NCI-H187 treated with DMSO at 0.1 percent for 48 hours (cell line): ENCODE measurements at places on chromosomes 2 and 18.

DNA sequence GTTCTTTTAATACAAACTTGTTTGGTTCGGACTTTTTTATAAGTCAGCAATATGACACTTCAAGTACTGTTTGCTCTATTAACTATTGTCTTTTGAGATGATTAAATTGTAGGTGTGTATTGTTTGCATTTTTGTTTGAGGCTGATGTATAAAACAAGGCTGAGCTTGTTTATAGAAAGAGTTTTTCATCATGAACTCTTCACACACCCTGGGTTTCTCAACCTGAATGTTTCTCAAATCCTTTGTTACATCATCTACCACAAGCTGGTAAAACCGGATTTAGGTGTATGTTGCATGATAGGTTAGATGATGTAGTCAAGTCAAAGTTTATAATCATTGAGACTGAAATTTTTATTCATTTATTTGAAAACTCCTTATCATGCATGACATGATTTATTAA lies 335.2 kb upstream of the LRATD1 start:
- no peak for DNase-seq

GRCh38 chr2:1538663-1539062 lies 125.4 kb downstream of the TPO start:
- no peak for DNase-seq

DNA sequence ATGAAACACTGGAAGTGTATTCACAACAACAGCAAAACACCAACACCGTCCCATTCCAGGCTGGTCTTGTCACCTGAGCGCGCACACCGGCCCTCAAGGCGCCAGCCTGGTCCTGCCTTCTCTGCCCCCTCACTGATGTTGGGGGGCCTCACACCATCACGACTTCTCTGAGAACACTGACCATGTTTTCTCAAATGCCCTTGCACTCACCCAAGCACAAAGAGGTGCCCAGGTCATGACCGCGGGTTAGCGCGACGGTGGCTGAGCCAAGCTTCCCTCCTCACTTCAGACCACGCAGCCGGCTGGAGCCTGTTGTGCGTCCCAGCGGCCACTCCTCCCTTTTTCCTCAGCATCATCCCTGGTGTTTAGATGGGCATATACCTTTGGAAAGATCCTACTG lies 101.3 kb upstream of the SALL3 start:
- no peak for DNase-seq

- no peak for DNase-seq
Measured at GRCh38 chr18:42107691-42108450, 152.8 kb downstream of the PIK3C3 start.

DNA sequence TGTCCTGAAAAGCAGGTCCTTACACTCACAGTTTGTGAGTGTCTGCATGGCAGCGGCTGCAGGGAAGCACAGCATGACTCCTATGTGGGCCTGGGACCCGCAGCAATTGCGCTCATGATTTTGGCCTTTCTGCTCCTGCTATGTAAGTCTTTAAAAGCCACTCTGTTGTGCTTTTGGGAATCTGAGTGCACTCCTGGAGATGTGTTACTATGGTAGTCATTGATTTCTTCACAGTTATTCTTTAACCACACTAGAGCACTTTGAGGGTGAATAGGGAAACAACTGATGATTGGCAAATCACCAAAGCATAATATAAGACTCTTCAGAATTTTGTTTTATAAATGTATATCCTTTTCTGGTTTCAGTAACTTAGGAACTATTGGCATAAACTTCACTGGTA lies 40.9 kb downstream of the DSG2 start:
- peak; percentile 59 for DNase-seq

DNA sequence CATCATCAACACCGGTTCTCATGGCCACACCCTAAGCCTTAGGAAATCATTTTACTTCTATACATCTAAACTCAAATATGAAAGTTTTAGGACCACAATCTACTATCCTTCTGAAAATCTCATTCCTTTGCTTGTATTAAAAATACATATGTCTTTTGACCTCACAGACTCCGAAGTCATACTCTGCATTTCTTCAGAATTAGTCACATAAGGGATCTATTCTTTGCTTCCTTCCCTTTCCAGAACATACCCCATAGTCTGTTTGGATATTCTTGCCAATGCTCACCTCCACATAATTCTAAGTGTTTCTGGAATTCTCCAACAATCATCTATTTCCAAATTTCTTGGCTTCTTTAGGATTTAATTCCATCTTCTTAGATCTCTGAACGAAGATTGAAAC lies 14.2 kb upstream of the DSG1 start:
- DNase-seq = no peak

DNA sequence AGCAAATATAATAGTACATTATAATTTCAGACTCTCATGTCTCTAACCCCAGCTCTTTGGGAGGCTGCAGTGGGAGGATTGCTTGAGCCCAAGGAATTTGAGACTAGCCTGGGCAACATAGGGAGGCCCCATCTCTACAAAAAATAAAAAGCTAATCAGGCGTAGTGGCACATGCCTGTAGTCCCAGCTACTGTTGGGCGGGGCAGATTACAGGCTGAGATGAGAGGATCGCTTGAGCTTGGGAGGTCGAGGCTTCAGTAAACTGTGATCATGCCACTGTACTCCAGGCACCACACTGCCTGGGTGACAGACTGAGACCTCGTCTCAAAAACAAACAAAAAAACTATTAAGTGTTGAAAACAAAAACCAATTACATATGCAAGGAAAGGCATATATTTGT lies 123.0 kb upstream of the MYO3B start:
- no peak for DNase-seq

DNA sequence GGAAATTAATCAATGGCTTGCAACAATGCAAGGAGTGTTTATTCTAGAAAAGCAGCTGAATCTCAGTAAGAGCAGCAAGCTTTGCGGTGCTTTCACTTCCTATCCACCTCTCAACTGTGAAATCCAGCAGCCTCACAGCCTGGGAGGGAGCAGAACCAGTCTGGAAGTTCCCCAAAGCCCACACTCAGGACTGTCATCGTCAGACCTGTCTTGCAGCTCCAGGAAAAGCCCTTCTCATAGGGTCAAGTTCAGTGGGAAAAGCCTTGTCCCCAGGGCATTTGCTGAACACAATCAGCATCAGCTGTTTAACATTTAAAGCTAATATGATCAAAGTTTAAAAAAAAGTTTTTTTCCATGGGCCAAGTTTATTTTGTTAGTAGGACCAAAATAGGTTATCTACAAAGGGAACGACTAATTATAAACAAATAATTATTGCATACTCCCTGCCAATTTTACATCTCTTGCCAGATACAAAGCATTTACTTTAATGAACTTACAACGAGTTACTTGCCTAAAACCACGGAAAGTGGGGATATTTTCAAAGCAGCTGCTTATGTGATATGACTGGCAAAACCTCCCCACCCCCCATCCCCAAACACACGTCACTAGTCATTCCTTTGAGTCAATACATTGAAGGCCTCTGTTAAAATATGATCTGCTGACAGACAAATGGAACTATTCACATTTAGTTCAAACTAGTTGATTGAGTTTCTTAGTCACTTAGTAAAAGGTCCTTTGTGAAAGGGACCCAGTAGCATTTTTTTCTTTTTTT lies 36.8 kb downstream of the PARD6G start:
- DNase-seq = no peak

DNA sequence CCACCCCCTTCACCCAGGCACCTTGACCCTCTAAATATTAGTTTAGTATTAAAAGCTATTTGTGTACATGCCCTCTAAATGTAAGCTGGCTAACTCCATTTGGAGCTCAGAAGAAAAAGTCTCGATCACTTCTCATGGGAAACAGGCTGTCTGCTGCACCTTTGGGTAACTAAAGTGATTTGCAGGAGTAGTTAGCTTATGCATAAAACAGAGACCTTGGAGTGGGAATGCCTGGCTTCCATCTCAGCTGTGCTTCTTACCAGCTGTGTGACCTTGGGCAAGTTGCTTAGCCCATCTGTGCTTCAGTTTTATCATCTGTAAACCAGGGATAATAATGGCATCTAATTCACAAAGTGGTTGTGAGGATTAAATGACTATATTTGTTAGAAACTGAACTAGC lies 29.9 kb downstream of the IGFBP2 start:
- DNase-seq = no peak

GRCh38 chr2:102518170-102518569 lies 45.1 kb downstream of the SLC9A4 start:
- DNase-seq = no peak

GRCh38 chr18:63186520-63187222 lies 132.9 kb downstream of the BCL2 start:
- no peak for DNase-seq

GRCh38 chr18:55280503-55280902 lies 307.5 kb downstream of the TCF4 start:
- no peak for DNase-seq

- DNase-seq = no peak
Measured at GRCh38 chr2:15058015-15058720, 425.7 kb downstream of the LRATD1 start.

GRCh38 chr2:160223560-160223959 lies 23.5 kb upstream of the ITGB6 start:
- no peak for DNase-seq

DNA sequence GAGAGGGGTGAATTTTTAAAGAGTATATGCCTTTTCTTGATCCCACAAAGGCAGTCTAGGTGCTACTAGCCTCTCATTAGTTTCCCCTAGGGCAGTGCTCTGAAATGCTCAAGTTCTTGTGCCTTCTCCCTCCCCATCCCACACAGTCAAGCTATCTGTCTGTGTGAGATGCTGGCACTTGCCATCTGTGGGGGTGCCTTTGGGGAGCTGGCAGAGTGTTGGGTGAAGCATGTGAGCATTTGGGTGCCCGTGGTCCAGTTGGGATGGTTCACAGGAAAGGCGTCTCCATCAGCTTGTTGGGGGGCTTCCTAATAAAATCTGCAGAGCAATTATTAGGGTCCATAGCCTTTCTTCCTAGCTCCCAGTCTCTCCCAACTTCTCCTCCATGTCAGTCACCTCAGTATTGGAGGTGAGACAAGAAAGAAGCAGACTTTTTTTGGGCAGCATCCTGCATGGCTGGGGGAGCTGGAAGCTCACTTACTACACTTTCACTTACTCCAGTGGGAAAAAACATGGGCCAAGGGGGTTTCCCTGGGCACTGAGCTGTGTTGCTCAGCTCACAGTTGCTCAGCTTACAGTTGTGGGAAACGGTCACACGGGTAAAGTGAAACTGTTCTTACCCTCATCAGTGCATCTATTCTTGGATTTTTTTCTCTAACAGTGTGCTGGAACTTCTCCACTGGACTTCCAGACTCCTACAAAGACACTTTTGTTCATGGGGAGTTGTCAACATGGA lies 29.3 kb downstream of the COLEC11 start:
- DNase-seq = no peak
